ENCODE measurements at places on chromosomes 12 and 14. TPM values are rescaled to one million over a fixed set of nuclear protein-coding genes. Genes with fewer than 3 reads are reported as not detected.

IGF1 gene
- 1.6 TPM for total RNA-seq

MYL2 gene
- not detected for total RNA-seq

CPNE6 gene
- total RNA-seq, result not detected

KNTC1 gene
- total RNA-seq, result 2.7 TPM

HOXC5 gene
- not detected for total RNA-seq

PRICKLE1 gene
- 1.5 TPM for total RNA-seq

OLR1 gene
- total RNA-seq, result 0.69 TPM

SLC38A4 gene
- total RNA-seq, result 3.0 TPM

DPF3 gene
- total RNA-seq, result 1.3 TPM

AMN gene
- total RNA-seq, result 1.5 TPM

ADAM21 gene
- total RNA-seq, result not detected
